Fibroblast of lung (primary cell): ENCODE measurements at places on chromosomes 7 and 10. TPM values are rescaled to one million over a fixed set of nuclear protein-coding genes. Genes with fewer than 3 reads are reported as not detected.

TEX47 gene
- total RNA-seq = not detected in 2 replicates

SFTPA2 gene
- total RNA-seq = not detected in 2 replicates

MRLN gene
- not detected in 2 replicates for total RNA-seq

DNA sequence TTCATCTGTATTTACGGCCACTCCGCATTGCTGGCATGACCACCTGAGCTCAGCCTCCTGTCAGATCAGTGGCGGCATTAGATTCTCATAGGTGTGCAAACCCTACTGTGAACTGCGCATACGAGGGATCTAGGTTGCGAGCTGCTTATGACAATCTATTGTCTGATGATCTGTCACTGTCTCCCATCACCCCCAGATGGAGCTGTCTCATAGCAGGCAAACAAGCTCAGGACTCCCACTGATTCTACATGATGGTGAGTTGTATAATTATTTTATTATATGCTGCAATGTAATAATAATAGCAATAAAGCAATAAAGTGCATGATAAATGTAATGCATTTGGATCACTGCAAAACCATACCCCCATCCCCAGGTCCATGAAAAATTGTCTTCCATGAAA, 1172.9 kb upstream of the AUTS2 start:
- no peak for DNase-seq

- no peak for DNase-seq
These were observed 51.0 kb downstream of the CAV1 start for GRCh38 chr7:116575853-116576252.

DNA sequence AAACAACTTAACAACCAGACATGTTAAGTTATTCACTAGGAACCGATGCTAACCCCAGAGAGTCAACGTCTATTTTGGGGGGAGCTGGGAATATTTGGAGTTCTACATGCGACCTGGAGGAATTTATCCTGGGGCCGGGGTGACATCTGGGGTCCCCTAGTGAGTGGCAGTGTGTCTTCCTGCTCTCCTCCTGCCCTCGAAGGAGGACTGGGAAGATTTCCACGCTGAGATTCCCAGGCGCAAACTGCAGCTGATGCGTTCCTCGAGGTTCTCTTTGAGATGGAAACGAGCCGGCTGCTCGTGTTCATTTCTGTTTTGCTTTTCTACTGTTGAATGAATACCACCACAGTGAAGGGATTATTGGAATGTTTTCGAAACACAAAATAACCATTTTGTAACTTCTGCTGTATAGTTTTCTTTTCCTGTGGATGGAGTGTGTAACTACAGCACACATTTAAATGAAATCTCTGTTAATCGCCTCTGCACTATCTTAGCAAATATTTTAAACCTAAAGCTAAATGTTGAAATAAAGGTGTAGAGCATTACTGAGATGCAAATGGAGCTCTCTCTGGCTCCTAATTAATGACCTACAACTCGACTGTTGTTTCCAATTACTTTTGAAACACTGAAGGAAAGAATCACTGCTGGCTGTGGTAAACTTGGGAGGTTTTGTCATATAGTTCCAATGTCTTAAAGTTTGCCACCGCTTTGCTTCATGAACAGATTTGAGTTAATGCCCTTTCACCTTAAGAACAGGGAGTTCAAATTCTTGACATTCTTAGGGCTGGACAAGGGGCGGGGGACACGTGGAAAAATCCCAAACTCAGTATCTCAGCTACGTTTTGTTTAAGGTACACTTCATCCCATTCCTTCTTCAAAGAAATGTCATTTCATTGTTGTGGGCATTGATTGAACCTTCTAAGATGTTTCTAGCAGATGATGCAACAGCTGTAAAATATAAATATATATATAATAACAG, 21.1 kb downstream of the GATA3 start:
- DNase-seq = no peak

- no peak for DNase-seq
These were observed 11.5 kb downstream of the FOXL3 start for GRCh38 chr7:301291-302053.
